ENCODE measurements at places on chromosomes 4 and X.

DNA sequence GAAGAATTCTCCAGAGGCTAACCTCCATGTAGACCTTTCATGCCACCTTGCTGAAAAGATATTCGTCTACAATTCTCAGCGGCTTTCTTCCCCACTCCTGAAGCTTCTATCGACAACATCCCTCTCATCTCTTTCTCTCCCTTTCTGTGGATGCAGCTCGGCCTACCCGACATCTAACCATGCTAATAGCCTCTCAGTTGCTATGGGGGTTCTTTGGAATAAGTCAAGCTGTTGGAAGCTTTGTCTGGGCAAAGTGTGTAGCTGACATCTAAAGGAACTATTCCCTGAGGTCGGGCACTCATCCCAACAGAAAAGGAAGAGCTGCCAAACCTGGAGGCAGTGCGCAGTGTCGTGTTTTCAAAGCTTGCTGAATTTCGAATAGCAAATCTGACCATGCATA is 192.1 kb downstream of the RBMX2 start:
- DNase-seq, result no peak

DNA sequence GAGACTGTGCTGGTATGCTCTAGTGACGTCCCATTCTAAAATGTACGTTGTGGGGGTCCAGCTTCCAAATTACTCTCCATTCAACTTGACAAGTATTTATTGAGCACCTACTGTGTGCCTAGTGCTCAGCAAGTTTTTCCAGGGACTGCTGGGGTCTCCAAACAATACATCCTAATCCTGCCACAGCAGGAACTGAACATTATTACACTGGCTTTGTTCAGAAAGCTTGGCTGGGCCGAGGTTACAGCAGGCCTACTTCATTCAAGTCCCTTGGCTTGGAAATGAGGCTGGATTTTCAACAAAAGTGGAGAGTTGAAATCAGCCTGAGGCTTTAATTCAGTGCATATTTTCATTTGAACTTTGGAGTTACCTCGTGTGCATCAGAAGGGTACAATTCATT is 78.0 kb downstream of the GUCY2F start:
- no peak for DNase-seq

DNA sequence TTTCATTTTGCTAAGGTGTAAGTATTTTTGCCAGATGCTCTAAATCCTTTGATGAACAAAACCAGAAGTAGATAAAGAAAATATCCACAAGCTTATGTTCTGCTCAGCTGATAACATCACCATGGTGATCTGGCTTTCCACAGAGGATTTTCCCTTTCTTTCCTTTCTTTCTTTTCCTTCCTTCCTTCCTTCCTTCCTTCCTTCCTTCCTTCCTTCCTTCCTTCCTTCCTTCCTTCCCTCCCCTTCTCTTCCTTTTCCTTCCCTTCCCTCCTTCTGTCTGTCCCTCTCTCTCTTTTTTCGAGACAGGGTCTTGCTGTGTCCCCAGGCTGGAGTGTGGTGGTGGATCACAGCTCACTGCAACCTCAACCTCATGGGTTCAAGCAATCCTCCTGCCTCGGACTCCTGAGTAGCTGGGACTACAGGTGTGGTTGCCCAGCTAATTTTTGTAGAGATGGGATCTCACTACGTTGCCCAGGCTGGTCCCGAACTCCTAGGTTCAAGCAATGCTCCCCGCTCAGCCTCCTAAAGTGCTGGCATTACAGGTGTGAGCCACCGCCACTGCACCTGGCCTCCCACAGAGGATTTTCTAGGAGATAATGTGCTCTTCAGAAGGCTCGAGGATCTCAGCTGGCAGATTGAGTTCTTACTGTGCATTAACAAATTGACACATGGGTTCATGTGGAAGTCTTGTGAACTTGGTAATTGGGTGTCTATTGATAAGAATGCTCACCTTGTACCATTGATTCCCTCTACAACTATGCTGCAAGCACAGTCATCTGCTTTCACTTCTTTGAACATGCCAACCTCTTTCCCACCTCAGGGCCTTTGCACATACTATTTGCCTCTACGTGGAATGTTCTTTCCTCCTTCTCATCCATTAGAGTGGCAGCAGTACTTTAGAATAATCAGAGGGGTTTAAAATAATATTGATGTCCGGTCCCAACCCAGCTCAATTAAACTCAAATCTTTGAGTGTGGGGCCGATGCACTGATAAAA is 1.4 kb upstream of the RHOH start:
- no peak for DNase-seq

- DNase-seq, result no peak
These were observed 108.8 kb downstream of the C4orf51 start for GRCh38 chr4:145788755-145789154.

DNA sequence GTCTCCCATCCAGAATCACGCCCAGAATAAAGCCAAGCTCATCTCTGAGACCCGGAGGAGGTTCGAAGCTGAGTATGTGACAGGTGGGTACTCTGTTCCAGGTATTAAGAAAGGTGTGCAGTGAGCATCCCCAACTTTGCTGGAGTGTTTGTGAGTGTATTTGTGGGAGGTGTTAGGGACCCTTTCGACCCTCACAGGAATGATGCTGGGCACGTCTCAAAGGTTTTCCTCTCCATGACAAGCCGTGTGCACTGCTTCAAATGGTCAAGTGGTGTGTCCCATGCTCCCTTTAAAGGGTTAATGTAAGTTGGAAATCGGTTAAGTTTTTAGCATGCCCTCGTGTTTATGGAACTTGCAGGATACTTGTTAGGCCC is 442 bp downstream of the MOSPD2 start:
- peak; percentile 5 for DNase-seq

- DNase-seq, result no peak
These were observed 5.8 kb downstream of the CNKSR2 start for GRCh38 chrX:21379991-21380390.

DNA sequence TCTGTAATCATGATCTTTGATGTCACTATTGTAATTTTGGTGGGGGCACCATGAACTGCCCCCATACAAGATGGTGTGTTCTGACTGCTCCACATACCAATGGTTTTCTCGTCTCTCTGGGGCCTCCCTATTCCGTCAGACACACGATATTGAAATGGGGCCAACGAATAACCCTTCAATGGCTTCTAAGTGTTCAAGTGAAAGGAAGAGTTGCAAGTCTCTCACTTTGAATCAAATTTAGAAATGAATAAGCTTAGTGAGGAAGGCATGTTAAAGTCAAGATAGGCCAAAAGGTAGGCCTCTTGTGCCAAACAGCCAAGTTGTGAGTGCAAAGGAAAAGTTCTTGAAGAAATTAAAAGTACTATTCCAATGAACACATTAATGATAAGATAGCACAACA is 205.4 kb downstream of the SPRY1 start:
- DNase-seq, result no peak

DNA sequence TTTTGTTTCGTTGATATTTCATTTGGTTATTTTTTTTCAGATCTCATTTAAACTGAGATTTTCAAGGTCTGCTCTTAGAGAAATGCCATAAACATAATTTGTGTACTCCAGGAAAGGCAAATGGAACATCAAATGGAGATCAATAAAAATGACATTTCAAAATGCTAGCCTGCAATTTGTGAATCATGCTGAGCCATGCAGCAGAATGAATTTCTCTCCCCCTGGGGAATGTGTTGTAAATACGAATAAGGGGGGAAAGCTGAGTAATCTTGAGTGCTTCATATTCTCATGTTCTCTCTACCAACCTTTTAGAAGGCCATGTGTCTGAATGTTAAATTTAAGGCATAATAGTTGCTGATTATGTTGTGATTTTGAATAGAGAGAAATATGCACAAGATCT is 7.8 kb downstream of the ZCCHC4 start:
- no peak for DNase-seq

GRCh38 chrX:66632981-66633380 is 5.9 kb downstream of the EDA2R start:
- DNase-seq, result no peak

DNA sequence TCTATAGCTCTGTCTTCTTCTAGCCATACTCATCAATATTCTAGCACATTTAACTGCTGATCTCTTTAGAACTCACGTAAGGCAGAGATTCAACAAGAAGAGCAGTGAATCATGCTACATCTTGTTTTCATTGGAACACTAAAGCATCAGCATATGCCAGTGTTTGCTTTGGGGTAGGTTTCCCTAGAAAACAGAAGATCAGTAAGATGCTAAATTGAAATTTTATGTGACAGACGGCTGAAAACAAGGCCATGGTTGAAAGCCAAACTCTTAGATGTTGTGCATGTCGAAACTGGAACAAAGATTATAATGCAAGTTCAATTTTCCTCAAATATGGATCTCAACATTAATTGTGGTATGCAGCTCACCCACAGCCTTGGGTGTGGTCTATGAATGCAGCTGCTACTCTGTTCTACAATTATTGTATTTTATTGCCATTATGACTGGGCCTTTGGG is 107.6 kb downstream of the PDLIM5 start:
- DNase-seq, result no peak

- no peak for DNase-seq
These were observed 18.5 kb upstream of the PIM2 start for GRCh38 chrX:48937054-48937907.

DNA sequence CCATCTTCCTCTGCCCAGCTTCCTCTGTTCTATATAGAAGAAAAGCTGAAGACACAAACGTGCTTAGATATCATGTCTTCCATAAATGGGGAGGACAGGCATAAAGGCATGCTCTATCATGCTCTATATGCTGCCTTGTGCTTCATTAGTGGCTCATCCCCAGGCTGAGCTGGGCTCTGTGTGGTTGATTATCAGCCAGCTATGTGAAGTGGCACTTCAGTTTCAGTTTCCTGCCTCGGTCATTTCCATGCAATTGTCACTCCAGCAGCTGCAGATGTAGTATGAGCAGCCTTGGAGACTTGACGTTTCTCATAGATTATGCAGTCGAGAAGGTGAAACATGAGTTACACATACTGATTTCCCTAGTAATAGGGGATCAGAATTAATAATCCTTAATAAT is 106.2 kb downstream of the SYTL5 start:
- no peak for DNase-seq

GRCh38 chr4:76377911-76378310 is 43.0 kb downstream of the CCDC158 start:
- peak; percentile 45 for DNase-seq

GRCh38 chr4:10353110-10353509 is 104.1 kb downstream of the ZNF518B start:
- DNase-seq, result no peak

DNA sequence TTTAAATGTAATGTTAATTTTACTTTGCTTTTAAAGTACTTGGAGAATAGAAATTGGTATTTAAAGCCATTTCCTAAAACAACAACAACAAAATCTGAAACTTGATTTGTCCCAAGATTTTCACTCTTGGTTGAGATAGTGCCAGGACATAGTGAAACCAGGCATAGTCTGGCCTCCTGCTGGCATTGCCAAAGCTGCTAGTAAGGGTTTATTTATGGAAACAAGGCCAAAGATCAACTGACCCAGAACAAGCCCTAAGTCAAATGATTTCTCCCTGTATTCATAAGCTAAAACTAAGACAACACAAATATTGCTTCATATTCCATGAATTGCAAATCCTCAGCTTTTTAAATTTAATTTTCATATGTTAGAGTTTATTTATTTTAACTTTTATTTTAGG is 227.5 kb upstream of the FGF13 start:
- DNase-seq, result no peak

GRCh38 chrX:121457096-121457495 is 409.7 kb downstream of the GLUD2 start:
- DNase-seq, result no peak

DNA sequence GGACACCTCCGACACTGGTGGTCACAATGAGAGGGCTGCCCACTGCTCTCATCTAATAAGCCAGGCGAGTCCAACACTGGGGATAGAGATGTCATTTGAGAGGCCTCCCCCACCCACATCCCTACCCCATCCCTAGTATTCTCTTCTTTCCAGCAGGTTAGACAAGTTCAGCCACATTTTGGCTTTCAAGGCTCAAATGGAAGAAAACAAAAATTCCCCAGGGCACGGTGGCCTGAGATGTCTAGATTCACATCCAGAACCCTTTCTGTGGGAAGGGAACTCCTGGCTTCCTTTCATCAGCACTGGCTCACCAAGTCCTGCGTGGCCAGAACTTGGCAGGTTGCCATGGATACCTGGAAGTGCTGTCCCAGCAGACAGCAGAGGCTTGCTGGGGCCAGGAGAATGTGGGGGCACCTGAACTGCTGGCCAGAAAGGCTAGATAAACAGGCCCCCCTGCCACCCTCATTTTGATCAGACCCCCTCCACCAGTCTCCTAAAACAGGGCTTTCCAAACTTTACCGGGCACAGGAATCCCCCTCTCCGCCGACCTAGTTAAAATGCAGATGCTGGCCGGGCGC is 1.3 kb upstream of the NYX start:
- no peak for DNase-seq

DNA sequence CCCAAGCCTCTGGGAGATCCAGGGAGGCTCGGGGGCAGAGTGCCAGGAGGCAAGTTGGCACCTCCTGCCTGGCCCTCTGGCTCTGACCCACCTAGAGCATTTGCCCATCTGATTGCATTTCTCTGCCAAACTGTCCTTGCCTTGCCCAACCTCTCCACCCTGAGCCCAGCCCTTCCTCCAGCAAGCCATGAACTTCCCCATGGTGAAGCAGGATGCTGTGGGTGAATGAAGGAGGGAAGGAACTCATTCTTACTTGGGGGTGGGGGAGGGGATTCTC is 9.3 kb upstream of the CNGA2 start:
- DNase-seq, result no peak

GRCh38 chr4:147160908-147161513 is 215.3 kb upstream of the TTC29 start:
- peak; percentile 36 for DNase-seq

DNA sequence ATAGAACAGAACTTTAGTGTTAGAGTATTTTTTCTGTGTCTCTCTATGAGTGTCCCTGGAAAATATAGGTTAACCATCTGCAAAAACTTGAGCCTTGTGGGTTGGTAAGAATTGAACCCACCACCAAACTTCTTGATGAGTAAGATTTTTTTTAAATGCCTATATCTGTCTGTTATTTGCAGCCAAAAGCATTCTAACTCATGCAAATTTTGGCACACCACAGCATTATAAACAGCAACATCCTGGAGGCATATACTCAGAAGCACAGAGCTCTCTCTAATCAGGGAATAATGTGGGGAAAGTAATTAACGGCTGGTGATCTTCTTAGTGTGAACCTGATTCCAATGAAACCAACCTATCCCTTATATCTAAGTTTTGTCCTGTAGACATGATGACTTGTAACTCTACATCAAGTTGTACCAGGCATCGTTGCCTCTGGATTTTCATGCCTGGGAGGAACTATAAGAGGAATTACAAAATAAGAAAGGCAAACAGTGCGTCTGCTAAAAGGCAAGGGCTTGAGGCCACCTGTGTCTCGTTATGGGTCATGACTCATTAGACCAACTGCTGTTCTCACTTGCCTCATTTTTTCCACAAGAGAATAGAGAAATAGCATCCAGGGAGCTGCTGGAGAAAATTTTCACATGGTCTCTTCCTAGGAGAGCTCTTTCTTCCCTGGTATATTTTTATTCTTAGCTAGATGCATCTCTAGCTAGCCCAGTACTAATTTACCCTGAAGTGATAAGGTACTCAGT is 202.4 kb downstream of the CHIC2 start:
- no peak for DNase-seq

GRCh38 chrX:72050011-72050410 is 81.7 kb downstream of the RTL5 start:
- DNase-seq, result no peak

Measured in HAP-1 (cell line).